H1 (cell line): ENCODE measurements at places on chromosomes 2 and 18.

DNA sequence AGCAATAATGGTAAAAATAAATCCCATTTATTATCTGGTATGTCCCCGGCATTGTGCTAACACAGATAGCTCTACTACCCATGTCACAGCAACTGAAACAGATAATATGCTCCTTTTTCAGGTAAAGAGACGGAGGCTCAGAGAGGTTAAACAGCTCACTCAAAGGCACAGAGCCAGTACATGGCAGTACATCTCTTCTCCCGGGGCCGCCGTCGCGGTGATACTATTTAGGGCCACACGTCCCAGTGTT, 693 bp upstream of the PDK1 start:
- DNase-seq, result no peak

GRCh38 chr18:80035997-80036396, 1.8 kb downstream of the RBFA start:
- no peak for DNase-seq

DNA sequence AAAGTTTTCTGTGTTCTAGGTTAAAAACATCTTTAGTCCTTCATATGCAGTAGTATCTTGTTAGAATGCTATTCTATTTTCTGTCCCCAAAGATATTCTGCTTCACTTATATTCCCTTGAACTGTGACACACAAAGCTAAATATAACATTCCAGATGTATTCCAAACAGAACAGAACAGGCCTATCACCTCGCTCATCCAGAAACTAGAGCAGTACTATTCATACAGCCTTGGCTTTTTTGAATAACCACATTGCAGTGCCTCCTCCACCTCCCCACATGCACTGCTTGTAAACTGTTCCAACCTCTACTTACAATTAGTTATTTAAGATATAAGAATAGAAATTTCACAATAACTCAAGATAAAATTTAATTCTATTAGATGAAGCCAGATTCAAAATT, 196.8 kb downstream of the EXOC6B start:
- no peak for DNase-seq

- DNase-seq, result no peak
Measured at GRCh38 chr18:42475157-42475556, 520.1 kb downstream of the PIK3C3 start.

GRCh38 chr2:128511731-128512378, 193.2 kb upstream of the HS6ST1 start:
- no peak for DNase-seq

DNA sequence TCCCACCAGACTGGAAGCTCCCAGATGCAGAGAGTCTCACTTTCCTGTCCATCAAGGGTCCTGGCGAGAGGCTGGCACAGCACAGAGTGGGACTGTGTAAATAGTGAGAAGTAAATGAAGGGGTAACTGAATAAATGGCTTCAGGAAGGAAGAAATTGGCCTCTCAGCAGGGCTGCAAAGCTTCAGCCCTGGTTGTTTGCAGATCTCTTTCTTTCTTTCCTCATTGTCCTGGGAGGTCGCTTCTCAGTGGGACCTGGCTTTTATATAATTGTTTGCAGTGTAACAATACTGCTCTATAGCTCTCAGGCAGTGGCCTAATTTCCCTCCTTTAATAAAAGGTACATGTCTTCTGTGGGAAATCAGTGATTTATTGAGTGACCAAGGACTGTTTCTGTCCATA, 74.9 kb upstream of the GPR45 start:
- peak; percentile 39 for DNase-seq

GRCh38 chr2:118710481-118710880, 137.0 kb downstream of the EN1 start:
- DNase-seq, result no peak
